Fibroblast of lung (primary cell): ENCODE measurements at places on chromosomes 16 and 17.
A peak's percentile ranks its signal among the peaks of the same experiment; 100 is the strongest.

DNA sequence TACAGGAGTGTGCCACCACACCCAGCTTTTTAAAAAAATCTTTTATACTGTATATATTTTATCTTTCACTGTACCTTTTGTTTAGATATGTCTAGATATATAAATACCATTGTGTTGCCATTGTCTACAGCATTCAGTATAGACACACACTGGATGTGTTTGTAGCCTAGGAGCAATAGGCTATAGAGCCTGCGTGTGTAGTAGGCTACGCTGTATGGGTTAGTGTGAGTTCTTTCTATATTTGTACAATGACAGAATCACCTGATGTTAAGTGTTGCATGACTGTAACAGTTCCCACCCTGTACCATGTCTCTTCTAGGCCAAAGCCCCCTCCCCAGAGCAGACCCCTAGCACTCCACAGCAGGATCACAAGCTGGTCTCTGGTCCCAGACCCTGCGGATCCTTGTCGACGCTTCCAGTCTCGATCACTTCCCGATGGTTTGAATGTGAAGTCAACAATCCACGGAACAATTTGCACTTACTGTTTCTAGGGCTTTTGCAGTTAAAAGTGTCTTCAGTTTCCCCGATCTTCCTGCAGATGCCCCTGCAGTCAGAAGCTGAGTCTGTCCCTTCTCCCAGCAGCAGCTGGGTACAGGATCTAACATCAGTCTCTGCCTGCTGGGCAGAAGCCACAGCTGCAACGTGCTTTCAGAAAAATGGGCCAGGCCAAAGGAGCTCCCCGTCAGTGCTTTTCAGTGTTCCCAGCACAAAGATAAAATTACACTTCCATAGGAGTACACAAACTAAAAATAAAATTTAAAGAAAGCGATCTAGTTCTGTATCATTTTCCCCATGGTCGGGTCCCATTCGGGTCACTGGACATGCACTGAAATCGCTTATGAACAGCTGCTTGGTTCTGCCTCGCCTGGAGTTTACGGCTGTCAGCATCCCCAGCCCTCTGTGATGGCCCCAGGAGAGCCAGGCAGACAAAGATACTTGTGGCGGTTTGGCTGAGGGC, 35.4 kb downstream of the ADAM11 start:
- DNase-seq, result no peak

DNA sequence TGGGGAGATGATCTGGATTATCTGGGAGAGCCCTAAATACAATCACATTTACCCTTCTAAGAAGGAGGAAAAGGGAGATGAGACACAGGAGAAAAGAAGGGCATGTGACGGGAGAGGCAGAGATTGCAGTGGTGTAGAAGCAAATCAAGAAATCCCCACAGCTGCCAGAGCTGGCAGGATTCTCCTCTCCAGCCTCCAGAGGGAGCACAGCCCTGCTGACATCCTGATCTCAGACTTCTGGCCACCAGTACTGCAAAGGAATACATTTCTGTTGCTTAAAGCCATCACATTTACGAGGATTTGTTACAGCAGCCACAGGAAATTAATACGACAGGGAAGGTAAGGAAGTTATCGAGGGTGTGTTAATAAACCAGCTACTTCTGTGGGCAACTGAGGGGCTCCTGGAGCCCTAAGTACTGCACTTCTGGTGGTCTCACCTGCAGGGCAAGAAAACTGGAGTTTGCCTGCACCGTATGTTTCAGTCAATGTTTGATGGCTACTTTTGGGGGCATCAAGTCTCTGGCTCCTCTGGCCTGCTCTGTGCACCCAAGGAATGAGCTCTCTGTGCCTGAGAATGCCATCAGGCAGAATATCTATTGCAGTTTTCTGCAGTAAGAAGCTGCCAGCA, 22.9 kb upstream of the CDH13 start:
- peak; percentile 75 for DNase-seq

GRCh38 chr16:85046931-85047866, 19.6 kb downstream of the KIAA0513 start:
- DNase-seq, result no peak

DNA sequence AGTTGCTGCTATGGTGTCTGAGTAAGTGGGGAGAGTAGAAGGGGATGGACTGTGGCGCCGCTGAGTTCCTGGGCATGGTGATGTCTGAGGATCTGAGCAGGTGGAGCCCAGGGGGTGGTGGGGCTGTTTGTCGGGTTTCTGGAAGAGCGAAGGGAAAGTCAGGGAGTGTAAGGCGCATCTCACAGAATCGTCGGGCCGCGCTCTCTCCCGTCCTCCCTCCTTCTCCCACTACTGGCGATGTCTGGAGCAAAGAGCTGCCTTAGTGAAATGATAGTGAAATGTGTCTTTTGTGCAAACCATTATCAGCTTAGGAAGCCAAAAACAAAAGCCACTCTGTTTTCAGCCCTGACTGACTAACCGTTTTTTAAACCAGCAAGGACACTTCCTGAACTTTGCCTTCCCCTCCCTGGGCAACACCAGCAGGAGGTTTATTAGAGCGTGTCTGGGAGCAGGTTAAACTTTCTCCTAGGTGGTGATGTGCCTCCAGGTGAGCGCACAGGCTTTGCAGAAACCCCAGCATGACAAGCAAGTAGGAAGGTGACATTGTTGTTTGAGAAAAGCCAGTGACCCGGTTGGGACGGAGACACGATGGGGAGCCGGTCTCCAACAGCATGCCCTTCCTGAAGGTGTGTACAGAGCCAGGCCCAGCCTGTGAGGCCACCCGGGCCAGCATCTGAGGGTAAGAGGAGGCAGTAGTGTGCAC, 49.1 kb downstream of the RAB11FIP3 start:
- DNase-seq, result no peak

- no peak for DNase-seq
Observed at GRCh38 chr16:81435103-81435502, 9.5 kb upstream of the CMIP start.

DNA sequence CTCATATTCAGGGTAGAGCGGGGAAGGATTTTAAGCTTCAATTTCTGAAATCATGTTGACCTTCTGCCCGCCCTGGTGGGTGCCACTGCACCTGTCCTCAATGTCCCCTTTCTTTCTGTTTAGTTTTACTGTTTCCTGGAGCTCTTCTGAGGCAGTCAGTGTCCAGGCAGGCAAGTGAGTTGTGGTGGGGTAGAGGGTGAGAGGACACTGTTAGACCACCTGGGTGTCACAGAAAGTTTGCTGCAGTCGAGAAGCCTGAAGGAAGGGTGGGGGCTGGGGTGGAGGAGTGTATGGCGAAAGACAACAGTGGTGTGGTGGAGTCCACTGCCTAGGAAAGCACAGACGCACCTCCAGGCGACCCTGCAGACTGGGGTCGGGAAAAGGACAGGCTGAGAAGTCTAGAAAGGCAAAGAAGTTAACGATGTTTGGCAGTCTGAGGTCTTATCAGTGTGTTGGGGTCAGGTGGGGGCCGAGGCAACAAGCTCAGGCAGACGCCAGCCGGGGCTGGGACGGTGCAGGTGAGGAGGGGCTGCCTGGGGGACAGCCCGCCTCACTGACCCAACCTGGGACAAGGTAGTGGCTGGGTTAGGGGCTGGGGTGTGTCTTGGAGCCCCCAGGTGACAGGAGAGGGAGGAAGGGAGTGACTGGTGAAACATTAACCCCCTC, 23.3 kb upstream of the HOXB13 start:
- no peak for DNase-seq

DNA sequence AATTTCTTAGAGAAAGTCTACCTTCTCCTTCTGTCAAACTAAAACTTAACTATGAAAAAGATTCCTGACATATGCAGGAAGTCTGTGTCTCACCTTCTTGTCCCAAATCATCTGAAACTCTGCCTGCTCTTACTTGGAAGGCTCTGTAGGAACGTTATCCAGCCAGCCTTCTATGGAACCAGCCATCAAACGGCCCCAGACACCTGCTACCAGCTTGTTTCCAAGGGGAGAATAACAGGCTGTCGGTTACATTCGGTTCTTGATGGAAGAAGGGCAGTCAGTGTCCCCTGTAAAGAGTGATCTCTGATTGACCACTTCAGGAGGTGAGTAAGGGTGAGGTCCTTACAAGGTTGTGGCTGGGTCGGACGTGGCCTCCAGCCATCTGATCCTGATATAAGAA, 1.7 kb downstream of the ADAMTS18 start:
- DNase-seq, result no peak

GRCh38 chr16:55257966-55258613, 65.9 kb upstream of the IRX6 start:
- peak; percentile 21 for DNase-seq

- no peak for DNase-seq
Observed at GRCh38 chr17:77212081-77212832, 71.5 kb downstream of the SEC14L1 start.
